Stimulated activated CD8-positive, alpha-beta memory T cell treated with anti-CD3 and anti-CD28 coated beads, Interleukin-15, amount 100 ng/mL, for 24 hours (primary cell): ENCODE measurements at places on chromosomes 1 and 21.

DNA sequence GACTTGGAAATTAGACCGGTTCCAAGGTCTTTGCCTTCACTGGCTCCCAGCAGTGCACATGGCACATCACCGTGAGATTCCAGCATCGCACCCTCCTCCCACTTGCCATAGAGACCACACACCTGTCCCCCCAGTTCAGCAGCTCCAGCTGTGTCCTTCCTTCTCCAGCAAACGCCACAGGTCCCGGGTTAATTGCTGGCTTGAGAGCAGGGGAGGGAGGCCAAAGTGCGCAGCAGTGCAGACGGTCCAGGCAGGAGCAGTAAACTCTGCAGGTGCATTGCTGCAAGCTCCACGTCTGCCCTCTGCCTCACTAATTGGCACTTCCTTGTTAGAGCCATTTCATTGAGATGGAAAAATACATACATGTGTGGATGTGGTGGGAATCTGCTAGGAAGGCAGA is 65.3 kb downstream of the KLHDC7A start:
- DNase-seq: no peak

DNA sequence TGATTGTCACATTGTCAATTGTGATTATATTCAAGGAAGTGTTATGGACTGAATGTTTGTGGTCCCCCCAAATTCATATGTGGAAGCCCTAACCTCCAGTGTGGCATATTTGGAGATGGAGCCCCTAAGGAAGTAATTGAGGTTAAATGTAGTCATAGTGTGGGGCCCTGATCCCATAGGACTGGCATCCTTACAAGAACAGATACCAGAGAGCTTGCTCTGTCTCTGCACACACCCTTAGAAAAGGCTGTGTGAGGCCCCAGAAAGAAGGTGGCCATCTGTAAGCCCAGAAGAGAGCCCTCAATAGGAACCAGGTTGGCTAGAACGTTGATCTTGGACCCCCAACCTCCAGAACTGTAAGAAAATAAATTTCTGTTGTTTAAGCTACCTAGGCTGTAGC is 28.1 kb downstream of the VANGL1 start:
- no peak for DNase-seq

DNA sequence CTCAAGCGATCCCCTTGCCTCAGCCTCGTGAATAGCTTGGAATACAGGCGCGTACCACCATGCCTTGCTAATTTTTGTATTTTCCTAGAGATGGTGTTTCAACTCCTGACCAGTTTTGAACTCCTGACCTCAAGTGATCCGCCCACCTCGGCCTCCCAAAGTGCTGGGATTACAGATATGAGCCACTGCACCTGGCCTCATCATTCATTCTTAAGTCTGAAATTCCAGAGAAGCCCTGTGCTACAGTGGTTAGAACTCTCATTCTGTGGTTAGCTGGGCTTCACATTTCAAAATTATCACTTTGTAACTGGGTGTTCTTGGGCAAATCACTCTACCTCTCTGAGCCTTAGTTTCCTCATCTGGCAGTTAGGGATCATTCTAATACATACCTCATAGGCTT is 86.1 kb upstream of the POU3F1 start:
- DNase-seq: no peak

GRCh38 chr1:112934577-112934976 is 21.4 kb downstream of the SLC16A1 start:
- DNase-seq: no peak

DNA sequence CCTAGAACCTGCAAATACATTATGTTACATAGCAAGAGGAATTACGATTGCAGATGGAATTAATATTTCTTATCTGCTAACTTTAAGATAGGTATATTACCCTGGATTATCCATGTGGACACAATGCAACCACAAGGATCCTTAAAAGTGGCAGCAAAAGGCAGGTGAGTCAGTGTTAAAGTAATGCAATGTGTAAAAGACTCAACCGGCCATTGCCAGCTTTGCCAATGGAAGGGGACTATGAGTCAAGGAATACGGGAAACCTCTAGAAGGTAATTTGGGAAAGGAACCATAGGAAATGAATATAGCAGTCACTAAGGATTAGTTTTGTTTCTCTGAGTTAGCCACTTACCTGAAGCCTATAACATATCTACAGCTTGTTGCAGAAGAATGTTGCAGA is 692.1 kb upstream of the ZP4 start:
- DNase-seq: no peak

- no peak for DNase-seq
Measured at GRCh38 chr1:37765916-37766664, 1.2 kb upstream of the EPHA10 start.

DNA sequence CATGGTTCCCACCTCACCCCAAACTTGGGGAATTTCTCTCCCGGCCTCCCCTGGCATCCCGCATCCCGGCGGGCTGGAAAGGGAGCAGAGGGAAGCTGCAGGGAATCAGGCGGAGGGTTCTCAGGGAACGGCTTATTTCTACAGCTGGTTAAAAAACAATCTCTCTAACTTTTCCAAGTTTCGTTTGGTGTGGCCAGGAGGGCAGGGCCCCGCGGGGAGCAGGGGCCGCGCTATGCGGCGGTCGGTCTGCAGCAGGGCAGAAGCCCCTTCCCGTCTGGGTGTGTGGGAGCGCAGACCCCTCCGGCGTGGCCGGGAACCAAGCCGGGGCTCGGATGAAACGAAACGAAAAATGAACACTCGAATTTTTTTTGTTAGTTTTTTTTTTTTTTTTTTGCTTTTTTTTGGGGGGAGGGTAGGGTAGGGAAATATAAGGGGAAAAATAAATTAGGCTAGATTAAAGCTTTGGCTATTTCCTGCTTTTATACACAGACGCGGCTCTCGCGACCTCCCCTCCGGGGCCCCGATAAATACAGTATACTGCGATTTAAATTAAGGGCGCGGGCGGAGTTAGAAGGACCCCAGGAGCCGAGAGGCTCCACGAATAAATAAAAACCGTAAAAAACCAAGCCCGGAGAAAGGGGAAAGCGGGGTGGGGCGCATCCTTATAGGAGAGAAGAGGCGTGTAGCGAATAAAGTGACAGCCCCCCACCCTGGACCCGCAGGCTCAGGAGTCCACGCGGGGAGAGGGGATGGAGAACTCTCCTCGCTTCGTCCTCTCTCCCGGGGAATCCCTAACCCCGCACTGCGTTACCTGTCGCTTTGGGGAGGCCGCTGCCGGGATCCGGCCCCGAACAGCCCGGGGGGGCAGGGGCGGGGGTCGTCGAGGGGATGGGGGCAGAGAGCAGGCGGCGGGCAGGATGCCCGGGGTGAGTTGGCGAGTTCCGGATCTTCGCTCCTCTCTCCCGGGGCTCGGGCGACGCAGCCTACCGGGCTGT is 2.1 kb downstream of the POU3F1 start:
- no peak for DNase-seq

GRCh38 chr1:240352769-240353168 is 259.2 kb downstream of the GREM2 start:
- DNase-seq: no peak

DNA sequence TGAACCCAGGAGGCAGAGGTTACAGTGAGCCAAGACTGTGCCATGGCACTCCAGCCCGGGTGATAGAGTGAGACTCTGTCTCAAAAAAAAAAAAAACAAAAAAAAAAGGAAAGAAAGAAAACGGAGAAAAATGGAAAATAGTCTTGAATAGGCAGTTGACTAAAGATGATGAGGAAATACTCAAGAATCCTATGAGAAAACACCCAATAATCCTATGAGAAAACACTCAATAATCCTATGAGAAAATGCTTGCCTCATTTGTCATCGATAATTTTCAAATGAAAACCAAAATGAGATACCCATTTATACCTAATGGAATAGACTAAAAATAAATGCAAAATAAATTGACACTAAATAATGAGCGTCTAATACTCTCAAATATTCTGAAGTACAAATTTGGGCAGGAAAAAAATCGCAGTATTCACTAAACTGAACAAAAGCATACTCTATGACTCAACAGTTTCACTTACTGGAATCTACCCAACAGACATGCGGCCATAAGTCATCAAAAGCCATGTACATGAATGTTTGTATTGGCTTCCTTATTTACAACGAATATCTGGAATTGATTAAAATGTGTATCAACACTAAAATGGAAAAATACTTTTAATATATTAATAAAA is 733.9 kb upstream of the CHRM3 start:
- no peak for DNase-seq

DNA sequence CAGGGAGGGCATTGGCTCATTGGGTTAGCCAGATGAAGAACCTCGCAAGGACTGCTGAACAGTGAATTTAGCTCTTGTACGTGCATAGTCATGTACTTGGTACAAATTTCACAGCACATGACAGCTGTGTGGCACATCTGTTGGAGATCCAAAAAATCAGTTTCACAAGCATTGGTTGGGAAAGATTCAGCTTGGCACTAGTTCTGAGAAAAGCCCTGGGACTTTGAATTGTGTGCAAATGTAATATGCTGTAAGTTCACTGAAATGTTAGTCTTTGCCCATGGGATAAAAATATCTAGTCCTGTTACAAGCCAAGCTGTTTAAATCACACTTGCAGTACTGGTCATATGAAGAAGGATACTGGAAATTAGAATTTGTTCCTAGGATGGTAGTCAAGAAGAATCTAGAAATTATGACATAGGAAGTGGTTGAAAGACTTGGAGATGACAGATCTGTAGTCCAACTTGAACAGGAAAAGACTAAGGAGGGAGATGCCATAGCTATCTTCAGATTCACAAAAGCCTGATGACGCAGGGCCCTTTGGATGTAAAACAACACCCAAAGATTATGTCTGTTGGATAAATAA is 19.2 kb downstream of the LAMC2 start:
- DNase-seq: no peak

- no peak for DNase-seq
Measured at GRCh38 chr1:184627007-184627341, 127.7 kb downstream of the EDEM3 start.
